ENCODE measurements at places on chromosomes 11 and 22.

DNA sequence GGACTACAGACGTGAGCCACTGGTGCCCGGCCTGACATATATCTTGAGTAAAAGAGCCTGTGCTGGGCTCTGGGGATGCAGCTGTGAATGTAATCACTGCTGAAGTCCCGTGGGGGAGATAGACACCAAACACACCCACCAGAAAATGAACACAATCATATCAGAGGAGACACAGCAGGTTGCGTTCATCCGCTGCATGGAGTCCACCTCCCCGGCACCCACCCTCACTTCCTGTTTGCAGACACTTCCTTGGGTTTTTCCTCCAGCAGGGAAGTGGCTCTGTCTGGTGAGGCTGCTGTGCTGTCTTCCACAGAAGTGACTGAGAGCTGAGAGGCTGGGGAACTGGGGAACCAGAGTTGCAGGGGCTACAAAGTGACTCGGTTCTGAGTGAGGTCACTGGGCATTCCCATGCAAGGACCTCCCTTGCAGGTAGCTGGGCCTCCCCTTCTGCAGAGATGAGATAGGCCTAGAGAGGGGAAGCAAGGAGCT, 7.2 kb downstream of the MICALL1 start:
- DNase-seq: no peak

GRCh38 chr22:32649515-32650200, 151.8 kb upstream of the TIMP3 start:
- no peak for DNase-seq

- DNase-seq: no peak
Measured at GRCh38 chr22:25829237-25829636, 87.2 kb downstream of the MYO18B start.

DNA sequence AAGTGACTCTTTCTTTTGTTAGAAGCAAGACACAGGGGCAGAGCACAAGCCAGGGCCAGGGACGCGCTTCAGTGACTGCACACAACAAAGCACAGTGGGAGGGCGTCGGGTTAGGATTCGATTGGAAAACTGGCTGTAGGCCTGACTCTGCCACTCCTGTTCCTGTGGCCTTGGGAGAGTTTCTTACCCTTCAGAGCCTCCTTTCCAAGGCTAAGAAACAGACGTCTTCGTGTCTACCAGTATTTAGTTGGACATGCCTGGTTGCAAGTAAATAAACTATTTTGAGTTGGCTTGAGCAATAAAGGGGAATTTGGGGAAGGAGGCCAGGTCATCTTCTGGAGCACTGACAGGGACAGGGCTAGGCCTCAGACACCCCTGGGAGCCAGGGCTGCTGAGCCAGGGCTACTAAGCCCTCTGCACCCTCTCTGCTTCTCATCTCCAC, 549.1 kb downstream of the INSC start:
- no peak for DNase-seq

DNA sequence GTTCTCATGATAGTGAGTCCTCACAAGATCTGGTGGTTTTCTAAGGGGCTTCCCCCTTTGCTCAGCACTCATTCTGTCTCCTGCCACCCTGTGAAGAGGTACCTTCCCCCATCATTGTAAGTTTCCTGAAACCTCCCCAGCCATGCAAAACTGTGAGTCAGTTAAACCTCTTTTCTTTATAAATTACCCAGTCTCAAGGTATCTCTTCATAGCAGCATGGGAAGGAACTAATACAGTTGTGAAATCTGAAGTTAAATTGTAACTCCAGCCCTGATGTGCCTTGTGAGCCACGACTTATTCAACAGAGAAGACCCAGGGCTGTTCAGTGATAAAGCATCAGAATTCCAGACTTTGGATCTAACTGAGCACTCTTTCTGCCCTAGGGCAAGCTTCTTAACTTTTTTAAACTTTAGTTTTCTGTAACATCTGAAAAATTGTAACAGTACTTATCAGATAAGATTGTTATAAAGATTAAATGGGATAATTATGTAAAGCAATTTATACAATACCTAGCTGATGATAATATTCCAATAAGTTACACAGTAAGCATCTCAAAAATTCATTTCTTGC, 220.0 kb downstream of the TRPC6 start:
- DNase-seq: no peak

DNA sequence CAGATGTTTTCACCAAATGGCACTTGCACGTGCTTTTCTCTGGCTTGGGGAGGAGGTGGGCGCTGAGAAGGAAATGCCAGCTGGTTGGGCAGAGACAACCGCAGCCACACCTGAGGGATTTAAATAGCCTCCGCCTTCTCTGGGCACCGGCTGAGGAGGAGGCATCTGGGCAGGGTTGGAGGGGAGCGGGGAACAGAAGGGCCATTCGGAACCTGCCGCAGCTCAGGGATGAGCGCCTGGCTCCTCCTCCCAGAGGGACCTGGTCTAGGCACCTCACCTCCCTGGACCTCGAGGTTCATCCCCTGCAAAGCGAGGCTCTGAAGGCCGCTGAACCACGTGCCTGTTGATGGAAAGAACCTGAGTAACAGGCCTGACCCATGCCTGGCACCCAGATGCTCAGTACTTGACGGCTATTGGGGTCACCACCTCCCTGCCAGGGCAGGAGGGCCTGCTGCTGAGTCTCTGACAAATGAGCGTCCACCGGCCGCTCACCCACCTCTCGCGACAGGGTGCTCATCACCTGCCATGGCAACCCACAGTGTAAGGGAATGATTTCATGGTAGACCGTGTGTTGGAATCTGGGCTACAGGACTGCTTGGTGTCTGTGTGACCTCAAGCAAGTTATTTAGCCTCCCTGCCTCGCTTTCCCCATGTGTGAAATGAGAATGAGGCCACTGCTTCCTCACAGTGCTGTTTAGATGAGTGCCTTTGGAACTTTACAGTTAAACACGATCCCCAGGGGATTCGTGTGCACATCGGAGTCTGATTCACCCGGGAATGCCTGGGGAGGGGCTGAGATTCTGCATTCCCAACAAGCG, 2.0 kb upstream of the KDELR3 start:
- no peak for DNase-seq

DNA sequence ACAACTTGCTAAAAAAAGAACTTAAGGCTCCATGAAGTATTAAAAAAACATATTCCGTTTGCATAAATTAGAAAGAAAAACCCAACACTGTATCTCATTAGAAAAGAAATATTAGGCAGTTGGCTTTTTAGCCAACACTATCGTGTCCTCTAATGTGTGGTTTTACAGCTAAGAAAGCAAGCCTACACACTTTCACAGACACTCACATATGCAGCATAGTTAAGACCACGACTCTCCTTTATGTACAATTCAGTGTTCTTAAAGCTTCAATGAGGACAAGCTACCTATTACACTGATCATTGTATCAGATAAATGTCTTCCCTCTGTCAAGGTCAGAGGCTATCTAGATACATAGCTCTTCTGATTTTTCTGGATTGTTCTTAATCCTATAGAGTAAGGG, 80.1 kb downstream of the PICALM start:
- DNase-seq: no peak

DNA sequence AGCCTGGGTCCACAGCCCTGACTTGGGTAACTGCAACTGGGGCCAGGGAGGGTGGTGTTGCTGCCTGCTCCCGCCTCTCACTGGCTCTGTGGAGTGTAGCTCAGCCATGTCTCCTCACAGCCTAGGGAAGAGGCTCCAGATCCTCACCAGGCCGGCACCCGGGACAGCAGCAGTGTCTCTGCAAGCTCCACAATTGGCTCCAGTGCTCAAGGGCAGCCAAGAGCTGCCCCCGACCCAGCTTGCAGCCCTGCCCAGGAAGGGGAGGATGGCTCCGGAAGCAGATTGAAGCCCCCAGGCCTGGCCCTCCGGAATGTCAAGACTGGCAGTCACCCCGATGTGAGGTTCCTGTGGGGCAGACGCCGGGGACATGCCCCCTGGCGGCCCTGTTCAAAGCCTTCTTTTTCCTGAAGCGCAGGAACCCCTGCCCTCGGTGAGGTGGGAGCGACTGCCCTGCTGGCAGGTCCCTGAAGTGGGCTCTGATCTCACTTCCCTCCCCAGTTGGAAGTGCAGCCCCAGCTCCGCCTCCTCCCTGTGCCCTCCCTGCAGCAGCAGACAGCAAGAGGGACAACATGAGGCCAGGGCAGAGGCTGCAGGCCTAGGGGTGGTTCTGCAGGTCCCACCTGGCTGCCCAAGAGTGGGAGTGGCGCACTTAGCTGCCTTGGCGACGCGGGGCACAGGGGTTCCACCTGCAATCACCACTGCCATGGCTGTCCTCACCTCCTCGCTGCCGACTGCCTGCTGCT, 816.2 kb upstream of the LUZP2 start:
- DNase-seq: no peak

GRCh38 chr11:17494019-17494418, 17.4 kb upstream of the ABCC8 start:
- no peak for DNase-seq

GRCh38 chr11:110571081-110571720, 141.0 kb downstream of the ARHGAP20 start:
- DNase-seq: no peak

DNA sequence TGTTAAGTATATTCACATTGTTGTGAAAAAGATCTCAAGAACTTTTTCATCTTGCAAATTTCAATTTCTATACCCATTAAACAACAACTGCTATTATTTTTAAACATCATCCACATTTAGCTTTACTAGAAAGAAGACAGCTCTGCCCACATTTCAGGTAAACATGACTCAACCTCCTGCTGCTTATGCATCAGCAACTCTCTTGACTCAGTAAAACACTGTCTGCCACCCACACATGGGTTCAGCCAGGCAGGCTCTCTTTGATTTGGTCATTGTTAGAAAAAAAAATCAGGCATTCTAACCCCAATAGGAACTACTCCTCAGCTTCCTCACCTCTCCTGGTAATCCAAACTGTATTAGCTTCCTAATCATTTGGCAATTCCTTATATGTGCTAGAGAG, 5.1 kb upstream of the ENDOD1 start:
- DNase-seq: no peak

DNA sequence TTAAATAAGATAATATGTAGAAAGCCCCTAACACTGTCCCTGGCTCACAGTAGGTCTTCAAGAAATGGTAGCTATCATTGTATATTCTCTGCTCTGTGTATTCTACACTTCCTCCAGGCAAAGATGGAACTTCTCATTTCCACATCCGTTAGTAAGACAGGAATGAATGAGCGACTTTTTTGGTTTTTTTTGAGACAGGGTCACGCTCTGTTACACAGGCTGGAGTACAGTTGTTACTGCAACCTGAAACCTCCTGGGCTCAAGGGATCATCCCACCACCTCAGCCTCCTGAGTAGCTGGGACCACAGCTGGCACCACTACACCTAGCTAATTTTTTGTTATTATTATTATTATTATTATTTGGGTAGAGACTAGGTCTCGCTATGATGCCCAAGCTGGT, 2.3 kb upstream of the CLPB start:
- DNase-seq: no peak

DNA sequence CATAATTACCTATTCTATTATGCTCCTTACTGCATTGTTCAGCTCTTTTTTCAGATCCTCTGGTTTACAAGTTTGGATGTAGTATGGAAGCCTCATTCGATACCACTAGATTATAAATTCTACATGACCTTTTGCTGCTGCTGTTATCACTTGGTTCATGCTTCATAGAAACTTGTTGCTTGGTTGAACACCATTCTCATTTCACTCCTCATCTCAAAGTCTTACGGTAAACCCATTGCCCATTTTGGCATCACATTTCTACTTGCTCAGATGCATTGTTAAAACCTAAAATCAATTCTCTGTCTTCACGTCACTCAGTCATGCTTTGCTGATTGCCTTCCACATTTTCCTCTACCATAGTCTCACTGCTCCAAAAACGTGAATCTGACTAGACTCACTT, 155.5 kb upstream of the DDI1 start:
- DNase-seq: no peak

DNA sequence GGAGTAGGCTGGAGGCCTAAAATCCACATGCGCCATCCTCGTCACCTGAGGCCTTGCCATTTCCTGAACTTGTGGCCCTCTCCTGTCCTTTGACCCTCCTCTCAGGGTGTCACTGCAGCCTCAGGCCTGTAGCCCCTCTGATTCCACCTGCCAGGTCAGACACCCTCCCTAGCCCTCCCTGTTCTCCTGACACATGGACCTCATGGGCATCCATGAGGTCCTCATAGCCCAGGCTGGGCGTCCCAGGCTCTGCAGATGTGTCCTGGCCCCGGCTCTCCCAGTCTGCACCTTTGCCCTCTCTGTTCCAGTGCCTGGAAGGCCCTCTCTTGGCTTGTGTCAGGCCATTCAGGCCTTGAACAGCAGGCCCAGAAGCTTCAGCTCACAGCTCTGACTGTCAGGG, 15.8 kb downstream of the RAB36 start:
- no peak for DNase-seq

DNA sequence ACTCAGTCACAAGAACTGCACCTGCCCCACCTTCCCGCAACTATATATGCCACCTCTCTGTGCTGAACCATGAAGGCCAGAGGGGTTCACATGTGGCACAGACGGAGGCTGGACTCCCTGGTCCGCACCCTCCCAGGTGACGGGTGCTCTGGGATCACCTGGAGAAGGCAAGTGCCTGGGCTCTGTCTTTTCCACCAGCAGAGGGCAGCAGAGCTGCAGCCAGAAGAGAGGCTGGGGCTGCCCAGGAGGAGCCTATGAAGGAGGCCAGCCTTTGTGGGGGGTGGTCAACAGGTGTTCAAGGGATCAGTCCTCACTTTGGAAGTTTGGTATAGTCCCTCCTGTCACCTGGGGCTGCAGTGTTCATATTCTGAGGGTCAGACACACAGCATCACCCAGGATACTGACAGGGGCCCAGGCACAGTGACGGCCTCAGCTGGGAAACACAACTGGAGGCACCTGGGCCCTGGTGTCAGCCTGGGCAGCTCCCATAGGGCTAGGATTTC, 39.2 kb upstream of the IGLL5 start:
- DNase-seq: no peak

DNA sequence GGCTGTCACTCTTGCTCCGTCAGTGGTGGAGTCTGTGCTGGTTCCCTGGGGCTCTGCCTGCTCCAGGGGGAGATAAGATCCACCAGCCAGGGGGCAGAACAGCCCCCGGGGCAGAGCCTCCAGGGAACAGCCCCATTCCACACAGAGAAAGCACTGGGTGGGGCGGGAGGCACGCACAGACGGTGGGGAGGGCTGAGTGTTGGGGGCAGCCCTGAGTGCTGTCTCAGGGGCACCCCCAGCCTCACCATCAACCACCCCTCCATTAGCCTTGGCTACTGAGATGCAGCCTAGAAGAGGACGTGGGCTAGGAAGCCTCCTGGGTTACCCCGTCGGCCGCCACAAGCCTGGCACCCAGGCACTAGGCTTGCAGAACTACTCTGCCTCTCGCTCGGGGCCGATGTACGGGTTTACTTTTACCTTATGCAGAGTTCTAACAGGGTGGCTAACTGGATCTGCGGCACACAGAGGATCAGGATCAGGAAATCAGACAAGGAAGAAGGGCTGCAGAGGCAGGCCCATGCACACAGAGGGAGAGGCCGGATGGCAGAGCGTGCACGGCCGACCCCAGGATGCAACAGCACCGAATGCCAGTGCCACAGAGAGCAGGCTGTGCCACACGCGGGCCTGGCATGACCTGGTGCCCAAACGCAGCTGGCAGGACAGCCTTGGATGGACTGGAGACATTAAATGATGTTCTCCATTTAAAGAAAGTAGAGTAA, 140.5 kb downstream of the CTTN start:
- DNase-seq: no peak

- no peak for DNase-seq
Measured at GRCh38 chr11:127939000-127939399, 648.4 kb downstream of the ETS1 start.

- no peak for DNase-seq
Measured at GRCh38 chr11:114192841-114193389, 103.3 kb upstream of the NNMT start.

- no peak for DNase-seq
Measured at GRCh38 chr11:13277768-13278608, at the start of gene BMAL1. BMAL1 (plus strand) TSS chr11:13277790; CDS start chr11:13354309, 76,519 bp downstream.

GRCh38 chr11:8989453-8989852, 14.3 kb downstream of the NRIP3 start:
- no peak for DNase-seq
